NCI-H1417 treated with DMSO at 0.1 percent for 48 hours (cell line): ENCODE measurements at places on chromosomes 5 and 9.

GRCh38 chr5:54525692-54526091 is 8.1 kb downstream of the SNX18 start:
- no peak for DNase-seq

DNA sequence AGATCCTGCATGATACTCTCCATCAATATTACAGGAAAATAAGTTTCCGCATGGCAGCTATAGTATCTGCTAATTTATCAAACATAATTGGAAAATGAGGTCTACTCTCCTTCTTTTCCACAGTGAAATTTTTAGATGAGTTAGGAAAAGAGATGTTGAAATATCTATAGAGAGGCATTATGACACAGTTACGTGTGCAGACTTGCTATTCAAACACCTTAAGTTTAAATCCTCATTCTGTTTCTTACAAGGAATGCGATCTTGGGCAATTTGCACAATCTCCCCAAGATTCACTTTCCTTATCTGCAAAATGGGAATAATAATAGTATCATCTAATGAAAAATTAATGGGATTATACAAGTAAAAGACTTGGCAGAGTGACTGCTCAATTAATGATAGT is 91.7 kb upstream of the SLCO6A1 start:
- DNase-seq, result no peak

DNA sequence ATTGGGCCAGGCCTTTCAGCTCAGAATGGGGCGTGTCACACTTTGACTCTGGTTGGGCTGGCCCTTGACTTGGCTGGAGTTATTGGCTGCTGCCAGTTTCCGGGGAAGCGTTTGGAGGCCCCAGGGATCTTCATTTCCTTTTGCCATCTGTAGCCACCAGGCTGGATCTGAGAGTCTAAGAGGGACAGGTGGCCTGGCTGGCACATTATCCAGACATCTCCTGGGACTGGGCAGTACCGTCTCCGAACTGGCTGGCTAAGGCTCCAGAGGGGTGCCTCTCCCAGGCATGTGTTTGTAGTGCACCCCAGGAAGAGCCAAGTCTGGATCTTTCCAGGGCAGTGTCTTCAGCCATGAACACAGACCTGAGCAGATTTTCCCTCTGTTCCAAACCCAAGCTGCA is 9.7 kb upstream of the JADE2 start:
- DNase-seq, result no peak

- DNase-seq, result no peak
Measured at GRCh38 chr5:142984011-142984410, 213.8 kb downstream of the ARHGAP26 start.

DNA sequence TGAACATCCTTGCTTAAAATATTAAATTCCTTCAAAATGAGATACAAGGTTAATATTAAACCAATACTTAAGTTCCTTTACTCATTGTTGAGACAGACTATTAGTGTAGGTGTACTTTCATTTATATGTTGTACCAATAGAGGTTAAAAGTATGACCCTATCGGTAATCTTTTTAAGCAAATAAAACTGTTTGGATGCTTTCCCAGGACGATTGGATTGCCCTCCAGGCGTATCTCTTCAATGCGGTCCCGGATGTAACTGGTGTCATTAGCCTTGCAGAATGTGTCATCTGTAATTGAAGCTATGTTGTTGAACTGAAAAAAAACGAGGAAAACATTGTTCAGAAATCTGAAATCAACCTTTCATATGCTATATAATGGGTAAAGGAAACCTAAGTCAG is 18.9 kb downstream of the OGN start:
- DNase-seq, result no peak

DNA sequence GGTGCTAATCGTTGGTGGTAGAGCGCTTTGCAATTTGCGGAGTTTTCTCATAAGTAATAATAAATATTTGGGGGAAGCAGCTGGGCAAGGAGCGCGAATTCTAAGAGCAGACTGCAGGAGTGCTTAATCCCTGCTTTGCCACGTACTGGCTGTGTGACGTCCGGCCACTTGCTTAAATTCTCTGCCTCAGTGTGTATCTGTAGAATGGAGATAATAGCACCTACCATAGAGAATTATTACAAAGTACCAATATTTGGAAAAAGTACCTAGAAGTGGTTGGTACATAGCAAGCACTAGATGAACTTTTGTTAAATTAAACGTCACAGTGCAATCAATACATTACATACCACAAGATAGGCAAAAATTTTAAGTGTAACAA is 598 bp upstream of the TMED7 start:
- no peak for DNase-seq

DNA sequence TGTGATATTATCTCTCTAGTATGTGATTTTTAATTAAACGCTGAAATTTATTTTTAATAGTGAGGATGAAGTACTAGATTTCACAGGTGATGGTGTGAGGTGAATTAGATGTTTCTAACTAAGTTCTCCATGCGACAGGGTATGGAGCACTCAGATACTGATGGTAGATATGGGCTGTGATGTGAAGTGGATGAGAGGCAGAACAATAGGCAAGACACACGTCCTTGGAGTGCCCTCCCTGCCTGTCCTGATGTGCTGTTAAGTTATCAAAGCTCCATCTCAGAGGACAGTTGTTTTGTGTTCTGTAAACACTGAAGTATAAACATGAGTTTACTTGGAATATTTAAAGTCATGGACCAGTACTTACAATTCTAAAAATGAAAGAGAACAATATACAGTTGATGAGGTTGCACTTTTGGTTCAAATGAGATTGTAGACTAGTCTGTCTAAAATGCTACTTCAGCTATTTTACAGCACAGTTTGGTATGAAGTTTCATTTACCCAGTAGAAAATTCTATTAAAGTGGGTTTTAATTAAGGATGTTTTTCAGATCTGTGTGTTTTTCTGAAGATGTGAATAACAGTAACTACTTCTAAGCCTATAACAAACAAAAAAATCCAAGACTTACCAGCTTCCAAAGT is 64.2 kb downstream of the C7 start:
- no peak for DNase-seq

DNA sequence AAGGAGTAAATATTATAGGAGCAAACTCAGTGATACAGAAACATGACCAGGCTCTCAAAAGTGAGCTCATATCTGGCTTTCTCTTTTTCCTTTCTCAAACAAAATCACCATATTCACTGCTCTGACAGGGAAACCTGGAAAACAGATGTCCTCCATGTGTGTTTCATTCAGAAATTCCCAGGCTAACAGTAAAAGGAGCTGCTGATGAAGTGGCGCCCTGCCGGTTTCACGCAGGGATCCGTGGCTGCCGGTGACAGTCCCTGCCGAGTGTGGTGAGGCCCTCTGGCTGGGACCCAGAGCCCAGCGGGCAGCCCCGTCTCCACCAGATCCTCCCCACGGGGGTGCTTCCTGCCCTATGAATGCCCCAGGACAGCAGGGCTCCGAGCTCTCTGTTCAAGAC is 208.1 kb downstream of the GNA14 start:
- DNase-seq, result peak; percentile 49

GRCh38 chr5:149426931-149427330 is 47.8 kb upstream of the IL17B start:
- no peak for DNase-seq

DNA sequence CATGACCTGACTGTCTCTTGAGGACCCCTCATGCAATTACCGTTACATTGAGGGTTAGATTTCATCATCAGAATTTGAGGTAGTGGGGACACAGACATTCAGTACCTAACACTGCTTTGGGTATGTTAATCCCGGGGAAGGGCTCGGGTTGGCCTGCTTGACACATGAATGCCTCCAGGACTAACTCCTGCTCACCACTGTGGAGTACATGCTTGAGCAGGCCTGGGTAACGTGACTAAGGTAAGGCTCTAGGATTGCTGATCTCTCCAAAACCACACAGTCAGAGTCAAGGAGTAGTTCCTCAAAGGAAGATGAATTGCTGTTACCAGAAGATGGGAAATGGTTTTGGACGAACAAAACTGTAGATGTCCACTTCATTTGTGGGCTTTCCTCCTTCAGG is 376.3 kb upstream of the ZNF462 start:
- DNase-seq, result no peak

GRCh38 chr9:4921449-4921848 is 63.6 kb upstream of the JAK2 start:
- DNase-seq, result no peak

GRCh38 chr5:14928661-14929060 is 57.1 kb upstream of the ANKH start:
- DNase-seq, result no peak

DNA sequence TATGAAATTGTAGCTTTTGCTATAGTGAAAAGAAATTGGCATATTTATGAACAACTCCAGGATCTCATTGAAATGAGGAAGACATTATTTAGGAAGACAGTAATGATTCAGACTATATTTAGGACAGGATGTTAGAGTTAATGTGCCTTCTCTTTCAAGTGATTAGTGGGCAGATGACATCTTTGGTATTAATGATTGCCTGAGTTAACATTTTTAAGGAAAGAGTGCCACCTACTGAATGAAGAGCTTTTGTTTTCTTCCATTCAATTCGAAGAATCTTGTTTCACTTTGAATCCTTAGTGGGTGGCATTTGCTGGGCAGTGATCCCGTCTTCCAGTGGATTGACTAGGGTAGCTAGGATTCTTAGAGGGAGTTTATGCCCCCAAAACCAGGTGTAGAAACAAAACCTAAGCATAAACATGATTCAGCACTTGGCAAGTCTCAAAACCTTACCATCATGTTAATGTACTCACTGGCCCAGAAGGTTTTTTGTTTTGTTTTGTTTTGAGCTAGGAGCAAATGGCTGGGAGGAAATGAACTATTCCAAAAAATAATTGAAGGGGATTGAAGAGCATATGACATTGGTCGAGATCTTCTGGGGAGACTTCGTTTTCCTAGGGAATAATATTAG is 23.2 kb downstream of the MAP3K1 start:
- DNase-seq, result peak; percentile 7

- DNase-seq, result no peak
Measured at GRCh38 chr9:113579283-113580040, 115.9 kb downstream of the RGS3 start.

DNA sequence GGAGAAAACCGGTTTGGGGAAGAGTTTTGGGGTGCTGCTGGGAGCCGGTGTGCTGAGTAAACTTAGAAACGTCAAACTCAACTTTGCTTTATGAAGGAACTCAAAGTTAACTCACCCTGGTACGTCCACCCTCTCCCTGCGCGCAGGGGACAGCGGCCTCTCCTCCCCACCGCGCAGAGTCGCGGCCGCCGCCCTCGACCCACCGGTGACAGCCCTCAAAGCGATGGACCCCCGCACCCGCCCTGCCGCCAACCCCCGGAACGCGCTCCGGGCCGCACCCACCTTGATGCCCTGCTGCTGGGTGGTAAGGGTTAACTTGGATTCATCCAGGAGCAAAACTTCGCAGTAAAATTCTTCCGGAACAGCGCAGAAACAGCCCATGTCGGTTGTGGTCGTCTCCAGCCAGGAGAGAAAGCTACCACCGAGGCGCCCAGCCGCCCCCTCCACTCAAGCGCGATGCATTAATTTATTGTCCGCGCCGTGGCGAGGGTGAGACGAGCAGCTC is 366 bp downstream of the EPB41L4A start:
- no peak for DNase-seq

GRCh38 chr5:138138949-138139780 is at the start of gene NME5:
Gene NME5, minus strand, starts transcription at chr5:138139428. Its CDS starts 648 bp downstream, at chr5:138138780.
- peak; percentile 19 for DNase-seq

GRCh38 chr9:123365881-123366528 is 10.0 kb downstream of the CRB2 start:
- DNase-seq, result no peak

- DNase-seq, result no peak
Measured at GRCh38 chr5:73796164-73797131, 170.5 kb downstream of the ARHGEF28 start.

DNA sequence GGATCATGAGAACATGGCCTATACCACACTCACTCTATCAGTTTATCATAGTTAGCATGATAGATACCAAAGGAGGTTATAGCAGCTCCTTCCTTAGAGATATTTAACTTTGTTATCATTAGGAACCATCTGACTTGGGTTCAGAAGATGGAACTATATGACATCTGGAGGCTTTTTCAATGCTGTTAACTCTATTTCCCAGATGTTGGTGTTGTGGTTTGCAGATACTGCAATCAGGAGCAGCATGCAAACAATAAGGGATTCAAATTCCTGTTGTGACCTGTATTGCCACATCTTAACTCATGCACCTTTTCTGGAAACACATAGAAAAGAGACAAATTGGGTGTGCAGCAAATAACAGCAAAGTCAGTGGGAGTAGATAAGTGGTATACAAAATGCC is 201.7 kb downstream of the NNT start:
- DNase-seq, result no peak

DNA sequence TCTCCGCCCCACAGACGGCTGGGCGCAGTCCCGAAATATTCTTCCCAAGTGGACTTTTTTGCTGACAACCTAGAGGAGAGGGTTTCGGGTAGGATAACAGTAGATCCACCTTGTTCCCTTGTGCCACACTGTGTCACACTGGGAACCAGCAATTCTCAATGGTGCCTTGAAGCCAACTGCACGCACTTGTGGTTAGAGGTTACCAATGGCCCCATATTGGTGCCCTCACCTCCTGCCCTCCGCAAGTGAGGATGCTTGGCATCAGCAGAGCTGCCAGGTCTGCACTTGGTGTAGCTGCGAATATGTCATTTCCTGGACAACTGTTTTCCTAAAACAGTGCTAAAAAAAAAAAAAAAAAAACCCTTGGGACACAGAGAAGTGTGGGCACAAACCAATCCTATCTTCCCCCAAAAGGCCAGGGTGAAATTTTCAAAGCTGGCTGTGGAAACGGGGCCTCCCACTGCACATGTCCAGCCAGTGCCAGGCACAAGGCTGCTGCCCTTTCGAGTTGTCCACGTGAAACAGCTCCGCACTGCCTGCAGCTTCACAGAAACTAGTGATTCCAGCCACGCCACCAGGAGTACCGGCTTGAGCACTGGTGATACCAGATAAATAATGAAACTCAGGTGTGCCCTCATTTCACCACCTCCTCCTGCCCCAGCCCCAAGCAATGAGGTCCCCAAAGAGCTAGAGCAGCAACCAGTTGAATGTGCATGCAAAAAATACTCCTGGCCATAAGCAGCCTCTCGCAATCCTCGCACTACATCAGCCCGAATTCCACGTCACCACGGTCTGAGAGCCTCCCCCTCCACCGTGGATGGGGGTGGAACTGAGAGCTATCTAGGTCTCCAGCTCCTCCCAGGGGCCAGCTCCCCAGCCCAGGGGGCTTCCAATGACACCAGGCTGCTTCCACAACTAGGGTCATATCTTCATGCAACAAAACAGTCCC is 51.2 kb downstream of the USP20 start:
- no peak for DNase-seq

- DNase-seq, result no peak
Measured at GRCh38 chr5:68289498-68289897, 73.9 kb downstream of the PIK3R1 start.

GRCh38 chr5:138664276-138664943 is 88.8 kb upstream of the CTNNA1 start:
- no peak for DNase-seq

GRCh38 chr5:29853711-29854220 is 1339.7 kb upstream of the CDH6 start:
- no peak for DNase-seq

- no peak for DNase-seq
Measured at GRCh38 chr5:139660105-139660922, 12.2 kb downstream of the CXXC5 start.

DNA sequence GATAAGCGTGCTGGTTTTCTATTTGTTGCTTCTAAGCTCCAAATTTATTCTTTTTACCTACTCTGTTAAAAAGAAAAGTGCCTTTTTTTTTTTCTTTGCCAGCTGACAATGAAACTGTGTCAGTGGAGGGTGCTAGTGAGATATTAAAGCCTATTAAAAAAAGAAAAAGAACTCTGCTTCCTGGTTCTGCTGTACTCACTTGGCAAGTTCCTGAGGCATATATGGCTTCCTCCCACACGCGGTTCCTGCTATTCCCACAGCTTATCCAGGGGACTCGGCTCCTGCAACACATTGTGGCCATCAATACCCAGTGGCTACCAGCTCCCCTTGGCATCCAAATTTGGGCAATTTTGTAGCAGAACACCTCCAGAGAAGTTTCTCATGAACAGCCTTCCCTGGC is 1977.7 kb upstream of the CDH9 start:
- DNase-seq, result no peak
